Left kidney (tissue), 8 donors: ENCODE measurements at places on chromosomes 1 and 21. TPM values are rescaled to one million over a fixed set of nuclear protein-coding genes. Genes with fewer than 3 reads are reported as not detected.

GRCh38 chr1:234213658-234214128, 159.6 kb upstream of the COA6 start:
- peak; percentile 10 for DNase-seq

DNA sequence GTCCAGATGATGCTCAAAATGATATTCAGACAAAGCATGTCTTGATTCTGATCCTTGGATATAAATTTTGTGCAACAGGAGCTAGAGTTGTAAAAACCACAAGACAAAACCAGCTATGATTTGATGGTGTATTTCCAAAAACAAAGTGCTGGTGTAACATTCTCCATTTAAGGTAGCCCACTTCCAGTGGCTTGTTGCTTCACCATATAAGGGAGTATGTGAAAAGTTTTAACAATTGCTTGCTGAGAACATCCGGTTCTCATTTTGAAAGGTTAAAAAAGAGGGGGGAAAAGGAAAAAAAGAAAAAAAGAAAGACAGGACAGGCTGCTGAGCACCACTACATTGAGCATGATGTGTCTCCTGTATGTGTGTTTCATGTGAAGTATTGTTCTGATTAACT, 123.6 kb downstream of the MACF1 start:
- no peak for DNase-seq

DNA sequence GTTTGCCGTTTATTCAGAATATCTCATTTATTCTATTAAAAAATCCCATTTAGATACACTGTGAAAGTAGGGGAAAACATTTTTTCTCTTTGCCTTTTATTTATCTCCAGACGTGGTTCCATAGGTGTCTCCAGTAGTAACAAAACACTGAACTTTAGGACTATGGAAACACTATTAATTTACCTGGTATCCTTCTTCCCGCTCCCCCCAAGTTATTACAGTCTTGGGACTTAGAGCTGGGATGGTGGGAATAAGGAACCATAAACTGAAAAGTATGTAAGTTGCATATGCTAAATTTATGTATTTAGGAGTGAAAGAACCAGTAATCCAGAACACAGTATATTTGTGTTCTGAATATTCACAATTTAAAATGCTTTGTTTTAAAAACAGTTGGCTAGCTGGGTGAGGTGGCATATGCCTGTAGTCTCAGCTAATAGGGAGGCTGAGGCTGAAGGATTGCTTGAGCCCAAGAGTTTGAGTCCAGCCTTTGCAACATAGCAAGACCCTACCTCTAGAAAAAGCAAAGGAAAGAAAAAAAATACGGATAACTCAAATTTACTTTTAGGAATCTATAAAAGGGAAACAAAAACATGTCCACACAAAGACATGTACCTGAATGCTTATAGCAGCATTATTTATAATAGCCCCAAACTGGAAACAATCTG, 3.1 kb downstream of the DNAJB4 start:
- DNase-seq, result no peak

DNA sequence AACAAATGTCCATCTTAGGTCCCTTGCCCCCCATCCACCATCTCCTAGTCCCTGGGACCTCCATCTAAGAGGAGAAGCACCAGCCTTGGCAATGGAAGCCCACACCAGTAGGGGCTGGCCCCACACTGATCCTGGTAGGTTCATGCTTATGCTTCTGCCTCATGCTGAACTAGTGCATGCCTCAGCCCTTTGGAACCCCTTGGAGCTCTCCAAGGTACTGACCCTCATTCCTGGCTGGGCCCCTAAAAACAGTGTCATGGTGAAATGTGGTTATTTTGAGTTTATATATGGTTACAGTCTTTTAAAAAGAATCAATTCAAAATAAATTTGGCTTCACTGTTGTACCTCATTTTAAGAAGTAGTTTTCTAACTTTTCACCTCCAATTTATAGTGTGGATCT, 108.3 kb downstream of the HIVEP3 start:
- DNase-seq, result peak; percentile 79

GRCh38 chr1:89903550-89903949, 82.7 kb downstream of the LRRC8D start:
- DNase-seq, result no peak

DNA sequence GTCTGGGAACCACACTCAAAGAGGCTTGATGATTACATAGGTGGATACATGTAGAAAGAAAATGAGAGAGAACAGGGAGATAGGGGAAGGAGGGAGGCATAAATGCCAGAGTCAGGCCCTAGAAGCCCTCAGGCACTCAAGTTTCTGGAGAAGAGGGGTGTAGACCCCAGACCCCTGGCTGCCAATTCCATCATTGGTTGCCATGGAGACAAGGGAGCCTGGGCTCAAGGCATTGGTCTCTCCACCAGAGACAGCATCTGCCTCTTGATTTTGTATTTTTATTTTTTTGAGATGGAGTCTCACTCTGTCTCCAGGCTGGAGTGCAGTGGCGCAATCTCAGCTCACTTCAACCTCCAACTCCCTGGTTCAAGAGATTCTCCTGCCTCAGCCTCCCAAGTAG, 114.3 kb upstream of the GRIK3 start:
- DNase-seq, result no peak

GRCh38 chr1:82901118-82901517, 1097.8 kb downstream of the TTLL7 start:
- peak; percentile 18 for DNase-seq

- DNase-seq, result no peak
These were observed 4.7 kb downstream of the SORT1 start for GRCh38 chr1:109392788-109393616.

DNA sequence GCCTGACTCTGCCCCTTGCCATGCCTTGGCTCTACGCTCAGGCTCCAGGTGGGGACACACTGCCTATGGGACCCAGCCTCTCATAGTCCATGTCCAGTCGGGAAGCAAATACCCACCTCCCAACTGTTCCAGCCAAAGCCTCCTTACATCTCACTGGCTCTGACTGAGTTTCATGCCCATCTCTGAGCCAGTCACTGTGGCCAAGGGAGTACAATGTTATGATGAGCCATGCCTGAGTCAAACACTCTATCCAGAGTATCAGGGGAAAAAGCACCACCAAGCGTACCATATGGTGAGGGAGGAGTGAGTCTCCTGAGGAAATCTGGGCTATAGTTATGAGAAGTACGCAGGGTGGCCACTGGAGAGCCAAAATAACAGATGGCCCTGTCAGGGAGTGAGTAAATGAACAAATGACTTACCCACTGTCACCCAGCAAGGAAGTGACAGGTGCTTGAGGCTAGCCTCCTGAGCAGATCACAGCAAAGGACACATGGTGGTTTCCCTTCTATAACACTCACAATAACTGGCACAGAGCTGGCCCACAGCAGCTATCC, 236.6 kb upstream of the GJB5 start:
- DNase-seq, result no peak

DNA sequence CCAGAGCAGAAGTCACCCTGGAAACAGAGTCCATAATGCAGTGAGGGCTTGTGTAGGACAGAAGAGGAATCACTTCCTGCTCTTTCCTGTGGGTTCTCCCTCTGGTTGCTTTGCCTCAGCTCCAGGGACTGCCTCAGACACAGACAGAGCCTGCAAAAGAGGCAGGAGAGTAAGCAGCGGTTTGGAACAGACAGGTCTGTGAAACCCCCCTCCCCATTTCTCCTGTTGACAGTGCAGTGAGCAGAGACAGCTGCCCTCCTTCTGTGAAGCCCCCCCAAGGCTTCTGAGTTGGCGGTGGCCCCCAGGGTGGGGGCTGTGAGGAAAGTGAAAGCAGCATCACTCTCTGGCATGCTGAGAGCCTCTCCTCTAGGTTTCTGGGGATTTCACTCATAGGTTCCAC, 53.0 kb downstream of the MAB21L3 start:
- no peak for DNase-seq

- DNase-seq, result no peak
These were observed 99.0 kb upstream of the C1orf105 start for GRCh38 chr1:172321451-172321850.

- no peak for DNase-seq
These were observed 4.7 kb downstream of the IRF6 start for GRCh38 chr1:209800984-209801834.

DNA sequence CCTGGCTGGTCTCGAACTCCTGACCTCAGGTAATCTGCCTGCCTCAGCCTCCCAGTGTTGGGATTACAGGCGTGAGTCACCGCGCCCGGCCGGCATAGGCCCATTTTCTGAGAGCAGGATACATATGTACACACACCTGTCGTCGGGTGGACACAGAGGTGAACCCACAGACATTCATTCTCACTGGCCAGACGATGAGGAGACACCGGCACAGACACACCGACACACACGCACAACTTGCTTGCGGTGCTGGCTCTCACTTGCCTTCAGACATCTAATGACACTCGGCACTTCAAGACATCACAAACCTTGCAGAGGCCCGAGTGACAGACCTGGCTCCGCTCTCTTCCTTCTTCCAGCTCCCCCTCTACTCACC, 579 bp downstream of the PTCH2 start:
- DNase-seq, result no peak

Gene CD5L
- not detected for polyA plus RNA-seq

Gene MAST2
- 41.3 TPM for polyA plus RNA-seq

Gene KRTAP19-1
- not detected for polyA plus RNA-seq

Gene ACTN2
- 0.37 TPM for polyA plus RNA-seq

Gene RNF11
- 119 TPM for polyA plus RNA-seq

Gene FCGR1A
- 1.3 TPM for polyA plus RNA-seq

Gene PCP4L1
- 1.2 TPM for polyA plus RNA-seq

Gene TNFAIP8L2
- 1.6 TPM for polyA plus RNA-seq
